Left lung (tissue), 14 donors: ENCODE measurements at places on chromosomes 11 and 22.

DNA sequence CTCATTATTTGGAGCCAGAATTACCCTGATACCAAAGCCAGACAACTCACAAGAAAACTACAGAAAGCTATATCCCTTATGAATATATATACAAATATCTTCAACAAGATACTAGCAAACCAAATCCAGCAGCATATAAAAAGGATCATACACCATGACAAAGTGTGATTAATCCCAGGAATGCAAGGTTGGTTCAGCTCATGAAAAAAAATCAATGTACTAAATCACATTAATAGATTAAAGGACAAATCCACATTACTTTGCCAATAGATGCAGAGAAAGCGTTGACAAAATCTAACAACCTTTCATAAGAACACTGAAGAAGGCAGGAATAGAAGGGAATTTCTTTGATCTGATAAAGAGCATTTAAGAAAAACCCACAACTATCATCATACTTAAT is 50.4 kb upstream of the TEAD1 start:
- no peaks in the 10 kb centered on the region for H3K27me3 ChIP-seq
- H3K27ac ChIP-seq, result no peak overlapping the region
- H3K36me3 ChIP-seq, result no peaks in the 10 kb centered on the region
- no peak overlapping the region for H3K4me3 ChIP-seq

- H3K27ac ChIP-seq, result no peak overlapping the region
- H3K27me3 ChIP-seq, result peaks cover 21% of the 10 kb centered on the region
- H3K4me3 ChIP-seq, result no peak overlapping the region
- H3K36me3 ChIP-seq, result no peaks in the 10 kb centered on the region
- peaks cover 3% of the 10 kb centered on the region for H3K4me1 ChIP-seq
Measured at GRCh38 chr11:17008099-17008498, 6.1 kb downstream of the PLEKHA7 start.

DNA sequence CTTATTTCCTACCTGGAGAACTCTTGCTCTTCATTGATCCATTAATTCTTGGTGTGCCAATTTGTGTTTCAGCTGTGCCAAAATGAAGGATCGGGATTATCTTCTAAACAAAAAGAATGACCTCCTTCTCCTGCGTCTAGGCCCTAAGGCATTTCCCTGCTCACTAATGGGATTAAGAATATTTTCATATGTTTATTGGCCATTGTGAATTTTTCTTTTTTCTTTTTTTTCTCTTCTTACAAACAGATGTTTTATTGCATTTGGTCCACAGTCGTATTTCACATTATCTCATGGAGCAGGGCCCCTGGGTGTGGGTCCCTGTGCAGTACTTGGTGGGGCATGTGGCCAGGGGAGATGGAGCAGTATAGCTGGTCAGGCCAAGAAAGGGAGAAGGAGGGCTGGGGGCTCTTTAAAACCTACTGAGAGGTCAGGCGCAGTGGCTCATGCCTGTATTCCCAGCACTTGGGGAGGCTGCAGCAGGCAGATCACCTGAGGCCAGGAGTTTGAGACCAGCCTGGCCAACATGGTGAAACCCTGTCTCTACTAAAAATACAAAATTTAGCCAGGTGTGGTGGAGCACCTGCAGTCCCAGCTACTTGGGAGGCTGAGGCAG is 35.3 kb upstream of the HORMAD2 start:
- H3K36me3 ChIP-seq, result no peaks in the 10 kb centered on the region
- H3K4me3 ChIP-seq, result no peak overlapping the region
- H3K27ac ChIP-seq, result no peak overlapping the region
- no peak for DNase-seq

- no peaks in the 10 kb centered on the region for H3K36me3 ChIP-seq
- DNase-seq, result no peak
- H3K4me1 ChIP-seq, result no peaks in the 10 kb centered on the region
Measured at GRCh38 chr22:47570300-47570685, 807.8 kb downstream of the TBC1D22A start.

DNA sequence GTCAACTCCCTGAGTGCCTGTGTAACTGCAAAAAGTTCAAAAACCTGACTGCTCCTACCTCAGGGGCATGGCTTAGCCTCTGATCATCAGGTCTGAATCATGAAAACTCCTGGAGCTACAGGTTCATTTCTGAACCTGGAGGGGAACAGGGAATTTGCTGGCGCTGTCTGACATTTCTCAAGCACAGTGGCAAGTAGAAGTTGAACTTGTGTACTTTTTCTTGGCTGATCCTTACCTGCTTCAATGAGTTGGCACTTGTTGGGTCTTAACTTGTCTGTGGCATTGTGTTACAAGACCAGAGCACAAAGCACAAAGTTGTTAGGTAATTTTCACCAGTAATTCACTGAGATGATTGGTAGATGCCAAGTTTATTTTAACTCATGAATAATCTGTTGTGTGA is 3.3 kb downstream of the TMEM109 start:
- no peak overlapping the region for H3K27ac ChIP-seq
- peaks cover 58% of the 10 kb centered on the region for H3K4me1 ChIP-seq
- H3K36me3 ChIP-seq, result peaks cover 28% of the 10 kb centered on the region
- H3K27me3 ChIP-seq, result no peaks in the 10 kb centered on the region
- no peak for DNase-seq
- no peak overlapping the region for H3K4me3 ChIP-seq

GRCh38 chr11:114271316-114271715 is 24.9 kb upstream of the NNMT start:
- no peak overlapping the region for H3K4me3 ChIP-seq
- H3K36me3 ChIP-seq, result no peaks in the 10 kb centered on the region
- H3K4me1 ChIP-seq, result no peaks in the 10 kb centered on the region
- peaks cover 4% of the 10 kb centered on the region for H3K27me3 ChIP-seq
- H3K27ac ChIP-seq, result no peak overlapping the region
- DNase-seq, result no peak

- DNase-seq, result no peak
- H3K36me3 ChIP-seq, result peaks cover 22% of the 10 kb centered on the region
- no peak overlapping the region for H3K4me3 ChIP-seq
- H3K27me3 ChIP-seq, result no peaks in the 10 kb centered on the region
- H3K4me1 ChIP-seq, result peaks cover 20% of the 10 kb centered on the region
Measured at GRCh38 chr22:36940676-36941075, 27.2 kb downstream of the CSF2RB start.

GRCh38 chr11:62579252-62579651 is 5.6 kb upstream of the EEF1G start:
- H3K27ac ChIP-seq, result no peak overlapping the region
- no peaks in the 10 kb centered on the region for H3K36me3 ChIP-seq
- peaks cover 32% of the 10 kb centered on the region for H3K4me1 ChIP-seq
- H3K4me3 ChIP-seq, result no peak overlapping the region
- DNase-seq, result no peak

DNA sequence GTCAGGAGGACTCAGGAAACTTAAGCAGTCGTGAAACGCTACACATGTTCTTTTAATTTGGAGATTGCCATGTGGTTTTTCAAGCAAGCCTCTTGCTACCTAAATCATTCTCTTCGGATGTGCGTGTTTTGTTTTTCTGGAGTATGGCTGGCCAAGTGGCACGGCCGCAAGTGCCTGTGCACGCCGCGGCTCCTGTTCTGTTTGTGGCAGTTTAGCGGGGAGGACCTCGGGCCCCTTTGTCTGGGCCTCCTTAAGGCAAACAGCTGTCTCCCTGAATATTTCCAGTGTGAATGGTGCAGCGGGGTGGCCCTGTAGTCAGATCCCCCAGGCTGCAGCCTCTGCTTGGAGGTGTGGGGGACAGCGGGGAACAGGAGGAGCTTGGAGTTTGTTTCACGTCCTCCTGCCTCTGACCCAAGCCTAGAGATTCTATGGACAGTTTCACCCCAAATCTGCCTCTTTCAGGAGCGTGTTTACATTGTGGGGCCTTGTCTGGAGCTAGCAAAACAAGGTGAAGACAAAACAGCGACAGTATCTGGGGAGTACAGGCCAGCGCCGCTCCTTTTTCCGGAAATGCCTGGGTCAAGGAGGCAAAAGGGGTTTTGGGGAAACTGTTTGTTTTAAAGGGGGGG is 1.3 kb downstream of the LRP5 start:
- DNase-seq, result no peak
- H3K36me3 ChIP-seq, result no peaks in the 10 kb centered on the region
- H3K27ac ChIP-seq, result no peak overlapping the region
- H3K27me3 ChIP-seq, result peaks cover 47% of the 10 kb centered on the region
- peaks cover 8% of the 10 kb centered on the region for H3K4me1 ChIP-seq
- H3K4me3 ChIP-seq, result peak overlapping the region; percentile 42
